ENCODE measurements at places on chromosomes 3 and 15.
A peak's percentile ranks its signal among the peaks of the same experiment; 100 is the strongest.

DNA sequence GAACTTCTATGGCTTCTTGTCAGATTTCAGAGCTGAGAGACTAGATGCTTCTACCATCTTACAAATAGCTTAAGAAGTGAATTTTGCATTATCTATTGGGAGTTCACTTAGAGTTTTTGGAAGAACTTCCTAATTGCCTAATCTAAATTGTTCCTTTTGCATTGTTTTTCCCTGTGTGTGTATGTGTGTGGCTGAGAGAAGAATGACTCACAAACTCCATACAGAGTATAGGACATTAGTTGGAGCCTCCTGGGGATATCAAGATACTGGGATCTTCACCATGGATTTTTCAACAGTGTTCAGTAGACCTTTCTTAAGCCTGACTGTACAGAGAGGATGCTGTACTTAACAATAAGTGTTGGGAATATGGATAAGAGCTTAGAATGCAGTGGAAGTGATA is 10.9 kb downstream of the TLNRD1 start:
- DNase-seq: no peak

DNA sequence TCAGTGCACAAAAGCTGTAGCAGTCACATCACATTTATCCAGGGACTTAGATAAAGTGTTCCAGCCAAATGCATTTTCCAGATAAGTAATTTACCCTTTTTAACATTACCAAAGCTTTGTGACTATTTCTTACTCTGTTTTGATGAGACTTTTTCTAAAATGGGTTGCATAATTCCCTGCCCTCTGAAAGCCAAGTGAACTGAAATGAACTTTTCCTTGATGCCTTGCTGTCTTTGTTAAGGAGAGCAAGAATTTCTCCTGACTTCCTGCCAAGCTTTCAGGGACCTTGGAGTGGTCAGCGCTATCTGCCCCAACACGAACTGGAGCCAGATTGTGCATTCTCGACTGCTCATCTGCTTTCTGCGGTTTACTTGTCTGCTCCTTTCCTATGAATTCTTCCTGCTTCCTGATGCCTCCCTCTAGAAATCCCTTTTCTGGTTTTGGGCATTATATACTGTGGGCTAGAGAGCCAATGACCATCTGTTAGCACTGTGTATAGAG is 34.8 kb downstream of the EIF4E3 start:
- DNase-seq: no peak

- no peak for DNase-seq
These were observed 722 bp downstream of the CACNA1D start for GRCh38 chr3:53495146-53495519.

DNA sequence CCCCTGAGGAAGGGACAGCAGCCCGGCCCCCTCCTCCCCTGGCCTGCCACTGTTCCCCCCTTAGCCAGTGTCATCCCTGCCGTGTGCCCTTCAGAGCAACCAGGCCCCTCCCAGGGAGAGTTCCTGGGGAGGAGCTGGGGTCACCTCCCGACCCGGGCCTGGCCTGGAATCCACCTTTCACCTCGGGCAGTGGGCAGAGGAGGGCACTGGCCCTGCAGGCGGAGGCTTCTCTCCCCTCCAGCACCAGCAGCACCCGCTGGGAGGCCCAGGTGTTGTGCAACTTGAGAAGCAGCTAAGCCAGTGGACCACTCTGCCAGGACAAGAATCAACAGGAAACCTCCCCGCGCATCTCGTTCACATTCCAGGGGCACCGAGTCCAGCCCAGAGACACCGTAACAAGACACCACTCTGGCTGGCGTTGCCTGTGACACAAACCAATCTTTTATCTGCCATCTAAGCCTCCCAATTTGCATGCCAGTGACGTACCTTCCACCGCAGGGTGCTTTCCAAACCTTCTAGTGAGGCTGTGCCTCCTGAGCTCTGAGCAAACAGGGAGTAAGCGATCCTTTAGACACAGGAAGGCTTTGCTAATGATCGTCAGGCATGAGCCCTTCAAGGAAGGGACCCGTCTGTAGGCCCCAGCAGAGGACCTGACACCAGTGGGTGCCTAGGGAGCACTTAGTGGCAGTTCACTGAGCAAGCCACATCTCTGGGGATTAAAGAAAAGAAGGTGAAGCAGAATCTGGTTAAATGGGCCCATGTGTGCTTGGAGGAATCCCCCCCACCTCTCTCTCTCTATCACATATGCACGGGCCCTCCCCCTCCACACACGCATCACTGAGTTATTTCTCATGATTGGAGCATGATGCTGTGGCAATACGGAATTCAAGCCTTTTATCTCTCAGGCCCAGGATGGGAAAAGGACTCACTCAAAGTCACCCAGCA is 98.9 kb upstream of the TLE3 start:
- DNase-seq: peak; percentile 6

DNA sequence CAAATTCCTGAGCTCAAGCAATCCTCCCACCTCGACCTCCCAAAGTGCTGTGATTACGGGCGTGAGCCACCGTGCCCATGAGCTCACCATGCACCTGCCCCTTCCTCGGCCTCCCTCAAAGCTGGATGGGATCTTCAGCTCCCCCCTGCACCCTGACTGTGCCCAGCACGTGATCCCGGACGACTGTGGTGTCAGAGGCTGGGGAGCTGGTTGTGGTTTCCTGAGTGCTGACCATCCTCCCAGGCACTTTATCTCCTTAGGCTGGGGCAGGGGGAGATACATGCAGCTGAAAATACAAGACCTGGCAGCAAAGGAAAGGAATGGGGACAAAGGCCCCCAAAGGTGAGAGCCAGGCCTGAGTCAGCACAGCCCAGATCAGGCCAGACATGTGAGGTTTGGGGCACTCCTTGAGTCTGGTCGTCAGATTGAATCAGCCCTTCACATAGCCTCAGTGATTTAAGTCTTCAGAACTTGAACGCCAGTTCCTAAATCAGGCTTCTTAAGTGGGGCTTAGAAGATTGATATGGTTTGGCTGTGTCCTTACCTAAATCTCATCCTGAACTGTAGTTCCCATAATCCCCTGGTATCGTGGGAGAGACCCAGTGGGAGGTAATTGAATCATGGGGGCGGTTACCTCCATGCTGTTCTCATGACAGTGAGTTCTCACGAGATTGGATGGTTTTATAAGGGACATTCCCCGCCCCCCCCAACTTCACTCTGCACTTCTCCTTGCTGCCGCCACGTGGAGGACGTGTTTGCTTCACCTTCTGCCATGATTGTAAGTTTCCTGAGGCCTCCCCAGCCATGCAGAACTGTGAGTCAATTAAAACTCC is 35.8 kb downstream of the PRKCD start:
- no peak for DNase-seq

- DNase-seq: no peak
These were observed 45.6 kb upstream of the WWTR1 start for GRCh38 chr3:149703466-149703865.

DNA sequence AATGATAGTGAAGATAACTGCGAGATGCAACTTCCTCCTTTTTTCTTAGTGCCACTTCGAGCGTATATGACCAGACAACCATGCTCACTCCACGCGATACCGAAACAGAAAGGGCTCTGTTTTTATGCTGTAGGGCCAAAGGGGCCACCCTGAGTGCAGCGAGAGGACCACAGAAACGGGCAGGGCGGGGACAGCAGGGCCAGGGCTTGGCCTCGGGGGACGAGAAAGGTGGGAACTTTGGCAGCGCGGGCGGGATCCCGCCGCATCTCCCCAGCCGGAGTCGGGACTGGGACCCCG is 483 bp downstream of the VPS13C start:
- DNase-seq: peak; percentile 26

GRCh38 chr3:33057320-33058298 is 39.3 kb downstream of the GLB1 start:
- no peak for DNase-seq

DNA sequence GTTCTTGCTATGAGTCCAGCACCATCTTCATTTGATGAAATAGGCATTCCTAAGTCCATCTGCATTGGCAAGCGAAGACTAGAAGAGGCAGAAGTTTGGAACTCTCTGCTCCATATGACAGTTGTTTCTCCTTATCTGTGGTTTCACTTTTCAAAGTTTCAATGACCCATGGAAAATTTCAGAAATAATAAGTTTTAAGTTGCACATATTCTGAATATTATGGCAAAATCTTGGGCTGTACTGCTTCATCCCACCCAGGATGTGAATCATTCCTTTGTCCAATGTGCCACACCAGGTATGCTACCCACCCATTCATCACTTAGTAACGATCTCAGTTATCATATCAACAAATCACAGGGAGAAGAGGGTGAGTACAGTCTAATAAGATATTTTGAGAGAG is 647.9 kb downstream of the GRM7 start:
- no peak for DNase-seq
